ENCODE measurements at places on chromosomes 11 and 22. TPM values are rescaled to one million over a fixed set of nuclear protein-coding genes. Genes with fewer than 3 reads are reported as not detected.

GRCh38 chr22:37256075-37256726 lies 12.1 kb upstream of the RAC2 start:
- no peak for DNase-seq

GRCh38 chr11:65298655-65299179 lies 15.9 kb upstream of the CDC42EP2 start:
- peak; percentile 51 for DNase-seq

DNA sequence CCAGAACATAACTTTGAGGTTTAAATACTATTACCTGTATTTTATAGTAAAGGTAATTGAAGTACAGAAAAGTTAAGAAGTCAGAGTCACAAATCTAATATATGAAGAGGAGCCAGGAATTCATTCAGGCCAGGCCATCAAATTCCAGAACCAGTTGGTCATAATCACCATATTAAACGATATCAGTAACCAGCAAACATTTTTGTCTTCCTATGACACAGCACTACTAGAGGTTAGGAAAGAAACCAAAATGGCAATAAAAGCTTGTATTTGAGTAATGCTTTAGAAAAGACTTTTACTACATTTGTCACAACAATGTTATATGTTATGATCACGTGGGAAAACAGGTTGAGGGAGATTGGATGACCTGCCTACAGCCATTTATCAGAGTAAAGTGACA lies 62.2 kb downstream of the DKK3 start:
- DNase-seq = no peak

Gene TREH
- 3.4 TPM for total RNA-seq

GRCh38 chr22:23106906-23107367 lies 34.9 kb downstream of the RSPH14 start:
- DNase-seq = no peak

GRCh38 chr11:114705280-114706024 lies 27.1 kb downstream of the NXPE2 start:
- DNase-seq = no peak

Gene FREY1
- total RNA-seq = 0.68 TPM

- no peak for DNase-seq
Observed at GRCh38 chr11:4125141-4125540, 30.5 kb downstream of the RRM1 start.

DNA sequence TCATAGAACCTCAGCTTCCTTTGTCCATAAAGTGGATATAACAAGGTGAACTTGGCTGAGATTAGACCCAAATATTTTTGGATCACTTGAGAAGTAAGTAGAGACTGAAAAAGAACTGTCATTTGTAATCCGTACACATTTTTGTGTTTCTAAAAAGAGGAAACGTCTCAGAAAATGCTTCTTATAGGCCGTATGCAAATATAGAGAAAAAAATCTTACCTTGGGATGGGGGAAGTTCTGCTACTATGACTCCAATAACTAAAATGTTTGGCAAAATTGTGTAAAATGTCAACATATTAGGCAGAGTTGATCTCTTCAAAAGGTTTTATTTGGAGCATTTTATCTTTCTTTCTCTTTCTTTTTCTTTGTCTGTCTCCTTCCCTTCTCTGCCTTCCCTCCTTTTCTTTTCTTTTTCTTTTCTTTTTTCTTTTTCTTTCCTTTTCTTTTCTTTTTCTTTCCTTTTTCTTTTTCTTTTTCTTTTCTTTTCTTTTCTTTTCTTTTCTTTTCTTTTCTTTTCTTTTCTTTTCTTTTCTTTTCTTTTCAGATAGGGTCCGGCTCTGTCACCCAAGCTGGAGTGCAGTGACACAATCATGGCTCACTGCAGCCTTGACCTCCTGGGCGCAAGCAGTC lies 48.2 kb downstream of the ADM start:
- DNase-seq = no peak

DNA sequence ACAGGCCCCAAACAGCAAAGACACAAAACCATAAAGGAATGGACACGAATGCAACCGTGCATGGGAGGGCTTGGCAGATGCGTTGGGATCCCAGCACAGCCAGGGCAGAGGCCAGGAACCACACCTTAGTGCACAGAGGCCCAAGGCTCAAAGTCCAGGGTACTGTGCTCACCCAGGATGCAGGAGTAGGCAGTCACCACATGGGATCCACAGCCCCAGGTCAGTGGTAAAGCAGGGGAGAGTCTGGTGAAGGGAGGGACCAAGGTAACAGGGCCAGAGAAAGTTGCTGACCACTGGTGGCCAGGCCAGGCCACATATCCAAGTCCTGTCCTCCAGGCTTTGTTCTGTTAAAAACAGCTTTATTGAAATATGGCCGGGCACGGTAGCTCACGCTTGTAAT lies 6.5 kb upstream of the CERK start:
- peak; percentile 91 for DNase-seq

DNA sequence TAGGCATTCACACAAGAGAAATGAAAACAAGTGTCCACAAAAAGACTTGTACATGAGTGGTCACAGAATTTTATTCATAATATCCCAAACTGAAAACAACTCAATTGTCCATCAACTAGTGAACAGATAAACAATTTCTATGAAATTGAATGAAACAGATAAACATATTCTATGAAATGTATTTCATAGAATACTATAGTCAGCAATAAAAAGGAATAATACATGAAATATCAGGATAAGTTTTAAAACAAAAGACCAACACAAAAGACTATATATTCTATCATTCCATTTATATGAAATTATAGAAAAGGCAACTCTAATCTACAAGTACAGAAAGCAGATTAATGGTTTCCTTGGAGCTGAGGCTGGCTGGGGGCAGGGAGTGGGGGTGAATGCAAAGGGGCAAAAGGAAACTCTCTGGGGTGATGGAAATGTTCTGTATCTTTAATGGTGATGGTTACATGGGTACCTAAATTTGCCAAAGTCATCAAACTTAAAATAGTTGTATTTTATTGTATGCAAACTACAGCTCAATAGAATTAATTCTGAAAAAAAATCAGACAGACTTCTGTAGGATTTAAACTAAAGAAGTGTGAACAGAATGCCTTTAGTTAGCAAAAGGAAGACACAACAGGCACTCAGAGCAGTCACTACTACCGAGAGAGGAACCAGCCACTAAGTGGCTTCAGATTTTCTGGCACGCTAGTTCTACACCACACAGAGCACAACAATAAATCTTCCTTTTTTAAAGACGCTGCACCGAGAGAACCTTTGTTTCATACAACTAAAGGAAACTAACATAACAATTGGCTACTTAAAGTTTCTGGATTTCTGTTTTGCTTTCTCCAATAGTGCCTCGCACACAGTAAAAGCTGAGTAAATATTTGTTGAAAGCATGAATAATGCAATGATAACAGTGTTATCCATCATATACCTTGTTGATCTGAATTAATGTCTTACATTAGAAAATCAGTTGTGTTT lies 15.4 kb downstream of the CCDC34 start:
- no peak for DNase-seq

DNA sequence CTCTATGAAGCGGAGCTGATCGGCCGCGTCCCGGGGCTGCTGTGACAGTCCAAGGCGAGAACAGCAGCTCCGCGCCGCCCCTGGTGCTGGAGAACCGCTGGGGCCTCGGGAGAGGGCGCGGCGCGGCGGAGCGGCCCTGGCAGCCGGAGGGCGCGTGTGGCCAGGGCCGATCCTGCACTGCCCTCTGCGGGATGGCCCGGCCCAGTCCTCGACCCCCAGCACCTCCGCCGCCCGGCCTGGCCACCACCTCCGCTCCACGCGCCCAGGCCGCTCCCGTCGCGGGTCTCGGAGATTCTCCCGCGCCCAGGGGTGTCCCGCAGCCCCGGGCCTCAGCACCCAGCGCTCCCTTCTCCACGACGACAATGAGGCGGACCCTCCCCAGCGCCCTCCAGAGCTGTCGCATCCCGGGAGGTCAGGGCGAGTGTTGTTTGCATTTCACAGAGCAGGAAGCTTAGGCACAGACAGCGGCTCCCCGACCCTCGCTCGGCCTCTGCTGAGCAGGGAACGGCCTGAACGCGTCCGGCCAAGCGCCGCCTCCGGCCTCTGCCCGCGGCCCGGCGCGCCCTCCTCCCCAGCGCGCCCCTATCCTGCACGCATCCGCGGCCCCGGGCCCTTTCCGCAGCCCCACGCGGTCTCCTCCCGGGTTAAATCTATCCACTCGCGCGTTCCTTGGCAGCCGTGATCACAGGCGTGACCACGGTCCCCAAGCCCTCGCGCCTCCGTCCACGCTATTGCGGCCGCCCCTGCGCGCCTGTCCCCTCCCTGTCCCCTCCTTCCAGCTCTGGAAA lies 109.7 kb downstream of the WNT7B start:
- peak; percentile 36 for DNase-seq

Gene OR52R1
- not detected for total RNA-seq

Gene APOL1
- total RNA-seq = 99.8 TPM

GRCh38 chr11:59193587-59194130 lies 19.1 kb downstream of the MPEG1 start:
- DNase-seq = no peak

DNA sequence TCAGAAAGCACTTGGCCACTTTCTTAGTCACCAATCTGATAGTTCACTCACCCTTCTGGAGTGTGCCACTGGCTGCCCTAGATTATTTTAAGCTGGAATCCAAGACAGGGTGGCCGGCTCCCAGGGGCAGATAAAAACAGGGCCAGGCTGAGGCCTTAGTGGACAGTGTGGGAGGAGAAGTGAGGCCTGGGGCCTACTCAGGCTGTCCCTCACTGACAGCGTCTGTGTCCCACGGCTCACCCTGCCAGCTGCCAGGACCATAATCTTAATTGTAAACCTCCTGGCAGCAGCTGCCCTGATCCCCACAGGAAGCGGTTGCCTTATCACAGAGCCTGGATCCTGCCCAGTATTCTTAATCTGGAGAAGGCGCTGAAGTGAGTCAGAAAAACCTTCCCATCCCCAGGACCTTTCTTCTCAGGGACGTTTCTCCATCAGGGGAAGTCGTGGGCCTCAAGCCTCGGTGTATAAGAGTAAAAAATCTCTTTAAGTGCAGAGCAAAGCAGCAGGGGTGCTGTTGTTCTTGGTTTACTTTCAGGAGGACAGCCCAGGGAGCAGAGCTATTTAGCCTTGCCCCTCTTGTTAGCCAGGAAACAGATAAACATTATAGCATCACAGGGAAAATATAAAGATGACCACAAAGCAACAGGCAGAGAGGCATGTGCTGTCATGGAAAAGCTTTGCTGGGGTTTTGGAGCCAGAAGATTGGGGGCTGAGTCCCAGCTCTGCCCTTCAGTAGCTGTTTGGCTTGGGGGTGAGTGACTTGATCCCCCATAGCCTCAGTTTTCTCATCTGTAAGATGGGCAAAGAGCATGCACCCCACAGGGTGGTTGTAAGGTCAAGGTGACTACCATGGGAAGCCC lies 39.6 kb downstream of the TSPAN18 start:
- DNase-seq = peak; percentile 41

GRCh38 chr11:120056301-120057027 lies 81.4 kb downstream of the TRIM29 start:
- peak; percentile 16 for DNase-seq

DNA sequence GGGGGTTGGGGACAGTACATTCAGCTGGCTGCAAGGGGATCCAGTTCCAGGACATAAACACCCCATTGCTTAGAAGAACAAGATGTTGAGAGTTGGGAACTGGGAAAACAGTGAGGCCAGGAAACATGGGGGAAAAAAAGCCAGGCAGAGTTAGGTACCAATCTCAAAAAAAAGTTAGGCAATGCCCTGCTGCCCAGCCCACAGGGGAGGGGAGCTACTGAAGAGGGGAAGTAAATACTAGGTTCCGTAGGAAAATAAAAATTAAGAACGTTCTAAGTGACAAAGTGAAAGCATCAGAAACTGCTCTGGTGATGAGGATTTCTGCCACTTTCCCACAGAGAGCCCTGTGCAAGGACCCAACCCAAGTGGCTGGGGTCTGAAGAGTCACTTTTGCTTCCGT lies 12.0 kb downstream of the SPTBN2 start:
- no peak for DNase-seq

Gene HBB
- 143 TPM for total RNA-seq

Gene WNT7B
- total RNA-seq = 0.08 TPM

Gene DEAF1
- total RNA-seq = 14.8 TPM

DNA sequence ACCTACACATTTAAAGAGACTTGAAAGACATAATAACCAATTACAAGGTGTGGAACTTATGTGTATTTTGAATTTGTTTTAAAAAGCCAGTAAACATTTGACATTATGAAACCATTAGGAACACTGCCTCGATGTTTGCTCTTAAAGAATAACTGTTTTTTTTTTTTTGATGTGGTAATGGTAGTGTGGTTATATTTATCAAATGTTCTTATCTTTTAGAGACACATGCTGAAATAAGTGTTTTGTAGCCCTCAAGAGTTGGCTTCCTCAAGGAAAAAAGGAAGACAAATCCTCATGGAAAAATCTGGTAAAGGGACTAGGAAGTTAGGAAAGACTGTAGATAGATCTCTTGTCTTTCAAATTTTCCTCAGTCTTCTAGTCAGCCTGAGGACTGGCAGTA lies 2.2 kb upstream of the ABTB2 start:
- DNase-seq = no peak

DNA sequence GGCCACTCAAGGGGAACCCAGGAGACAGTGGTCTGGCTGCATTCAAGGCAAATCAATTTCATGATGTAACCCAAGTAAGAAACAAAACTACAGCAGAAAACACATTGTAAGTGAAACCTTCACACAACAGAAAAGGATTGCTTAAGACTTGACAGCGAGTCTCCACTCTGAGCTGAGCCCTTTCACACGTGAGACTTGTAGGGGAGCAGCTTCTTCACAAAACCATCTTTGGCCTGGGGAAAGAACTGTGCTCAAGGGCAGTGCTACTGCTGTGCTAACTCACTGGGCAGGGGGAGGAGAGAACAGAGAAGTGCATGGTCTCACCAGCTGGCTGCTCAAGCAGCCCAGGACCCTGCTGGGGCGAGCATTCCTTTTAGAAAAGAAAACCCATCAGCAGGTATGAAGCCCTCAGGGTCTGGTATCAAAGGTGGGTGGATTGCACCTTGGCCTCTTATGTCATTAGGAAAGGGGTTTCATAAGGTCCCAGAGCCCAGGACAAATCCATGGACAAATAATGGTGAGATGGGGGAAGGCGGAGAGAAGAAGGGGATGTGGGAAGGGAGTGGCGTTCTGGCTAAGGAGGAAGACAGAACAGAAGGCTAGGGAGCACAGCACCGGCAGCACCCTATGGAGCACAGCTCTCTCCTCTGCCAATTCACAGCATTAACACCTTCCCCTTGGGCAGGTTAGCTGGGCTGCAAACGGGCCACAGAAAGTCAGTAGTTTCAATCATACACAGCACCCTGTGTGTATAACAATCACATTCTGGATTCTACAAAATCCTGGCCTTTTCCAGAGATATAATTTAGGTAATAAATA lies 20.6 kb upstream of the RAPSN start:
- DNase-seq = no peak

DNA sequence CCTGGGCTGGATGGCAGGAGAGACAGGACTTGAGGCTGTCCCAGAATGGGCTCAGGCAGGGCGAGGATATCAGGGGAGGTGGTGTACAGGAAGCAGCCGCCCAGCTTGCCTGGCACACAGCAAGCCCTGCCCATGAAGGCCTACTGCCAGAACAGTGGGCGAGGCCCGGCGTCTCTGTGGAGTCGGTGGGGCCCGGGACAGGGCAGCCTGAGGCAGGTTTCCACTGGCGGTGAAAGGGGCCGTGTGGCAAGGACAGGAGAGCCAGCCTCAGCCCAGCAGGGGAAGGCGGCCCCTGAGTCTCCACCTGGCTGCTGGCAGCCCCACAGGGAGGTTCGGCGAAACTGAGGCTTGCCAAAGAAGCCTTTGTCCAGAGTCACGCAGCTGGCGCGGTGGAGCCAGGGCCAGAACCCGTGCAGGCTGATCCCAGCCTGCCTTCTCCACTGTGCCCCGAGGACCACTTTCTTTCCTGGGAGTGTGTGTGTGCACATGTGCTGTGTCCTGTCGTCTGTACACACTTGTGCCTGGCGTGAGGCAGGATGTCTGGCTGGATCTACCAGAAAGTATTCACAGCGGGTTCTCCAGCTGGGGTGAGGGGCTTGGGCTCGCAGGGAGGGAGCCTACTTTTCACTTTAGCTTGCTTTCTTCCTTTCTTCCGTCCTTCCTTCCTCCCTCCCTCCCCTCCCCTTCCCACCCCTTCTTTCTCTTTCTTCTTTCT lies 1.2 kb downstream of the TSPO start:
- peak; percentile 66 for DNase-seq
